ENCODE measurements at places on chromosomes 6 and 20.

DNA sequence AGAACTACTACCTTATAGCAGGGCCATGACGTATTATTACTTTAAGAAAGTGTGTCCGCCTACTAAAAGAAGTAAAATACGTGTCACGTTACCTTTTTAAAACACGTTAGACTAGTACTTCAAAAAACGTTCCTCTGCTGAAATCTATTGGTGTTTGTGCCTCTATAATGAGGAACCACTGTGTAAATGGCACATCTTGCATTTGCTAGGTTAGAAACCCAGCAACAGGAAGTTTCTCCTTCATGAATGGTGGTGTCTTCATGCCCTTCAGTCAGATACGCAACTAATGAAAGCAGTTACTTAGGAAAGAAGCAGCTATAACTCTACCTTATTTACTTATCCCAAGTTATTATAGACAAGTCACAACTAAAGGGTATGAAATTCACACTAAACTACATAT lies 343.5 kb downstream of the RNGTT start:
- DNase-seq = no peak

DNA sequence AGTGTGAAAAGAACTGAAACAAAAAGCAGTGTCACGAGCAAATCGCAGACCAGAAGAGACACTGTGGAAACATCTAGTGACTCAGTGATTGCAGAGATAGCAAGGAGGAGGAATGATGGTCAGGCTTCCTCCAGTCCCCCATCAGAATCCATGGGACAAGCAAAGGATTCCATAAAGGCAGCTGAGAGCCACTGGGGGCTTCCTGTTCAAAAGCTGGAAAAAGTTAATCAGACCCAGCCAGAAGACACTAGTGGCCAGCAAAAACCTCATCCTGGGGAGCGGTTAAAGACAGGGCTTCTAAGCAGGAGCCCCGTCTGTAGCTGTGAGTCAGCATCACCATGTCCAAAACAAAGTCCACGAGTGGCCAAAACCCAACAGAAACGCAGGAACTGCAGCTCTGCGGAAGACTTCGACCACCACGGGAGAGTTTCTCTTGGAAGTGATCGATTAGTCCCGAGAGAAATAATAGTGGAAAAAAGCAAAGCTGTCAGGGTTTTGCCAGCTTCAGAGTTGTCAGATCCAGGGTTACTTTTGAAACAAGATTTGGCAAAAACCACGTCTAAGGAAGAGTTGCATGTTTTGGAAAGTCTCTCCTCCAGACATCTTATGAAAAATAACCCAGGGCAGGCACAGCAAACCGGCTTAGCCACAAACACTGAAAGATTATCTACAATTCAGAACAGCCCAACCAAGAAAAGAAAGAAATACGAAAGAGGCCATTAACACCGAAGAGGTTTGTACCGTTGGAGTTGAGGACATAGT lies 51.0 kb downstream of the JAG1 start:
- DNase-seq = no peak

GRCh38 chr20:23598481-23598880 lies 7.2 kb downstream of the CST9 start:
- DNase-seq = no peak

- peak; percentile 61 for DNase-seq
These were observed 12.5 kb downstream of the PRDM1 start for GRCh38 chr6:106098383-106099234.

DNA sequence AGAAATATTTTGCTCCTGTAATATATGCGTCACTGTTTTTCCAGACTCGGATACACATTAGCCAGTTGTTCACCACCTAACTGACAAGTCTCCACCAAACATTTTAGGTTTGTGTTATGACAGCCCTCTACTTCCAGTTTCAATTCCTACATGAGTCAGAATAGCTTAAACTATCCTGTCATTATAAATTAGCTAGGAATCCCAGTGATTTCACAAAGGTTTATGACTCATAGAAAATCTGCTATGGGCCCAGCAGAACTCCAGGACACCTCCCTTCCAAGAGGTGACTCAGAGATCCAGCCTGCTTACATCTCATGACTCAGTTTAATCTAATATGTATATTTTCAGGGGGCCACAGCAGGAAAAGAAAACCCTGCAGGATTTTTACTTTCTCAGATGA lies 17.4 kb upstream of the PLCB4 start:
- DNase-seq = no peak

- no peak for DNase-seq
These were observed 38.5 kb upstream of the PTPRK start for GRCh38 chr6:128558924-128559323.
